Peyer's patch (tissue), 4 donors: ENCODE measurements at places on chromosomes 5 and 9. TPM values are rescaled to one million over a fixed set of nuclear protein-coding genes. Genes with fewer than 3 reads are reported as not detected.

The GRXCR2 gene
- total RNA-seq, result not detected

The RANBP17 gene
- 9.8 TPM for total RNA-seq

The LPAR1 gene
- 37.8 TPM for total RNA-seq

The SPINK9 gene
- total RNA-seq, result not detected

The NDOR1 gene
- 30.4 TPM for total RNA-seq

The ARL14EPL gene
- total RNA-seq, result not detected

DNA sequence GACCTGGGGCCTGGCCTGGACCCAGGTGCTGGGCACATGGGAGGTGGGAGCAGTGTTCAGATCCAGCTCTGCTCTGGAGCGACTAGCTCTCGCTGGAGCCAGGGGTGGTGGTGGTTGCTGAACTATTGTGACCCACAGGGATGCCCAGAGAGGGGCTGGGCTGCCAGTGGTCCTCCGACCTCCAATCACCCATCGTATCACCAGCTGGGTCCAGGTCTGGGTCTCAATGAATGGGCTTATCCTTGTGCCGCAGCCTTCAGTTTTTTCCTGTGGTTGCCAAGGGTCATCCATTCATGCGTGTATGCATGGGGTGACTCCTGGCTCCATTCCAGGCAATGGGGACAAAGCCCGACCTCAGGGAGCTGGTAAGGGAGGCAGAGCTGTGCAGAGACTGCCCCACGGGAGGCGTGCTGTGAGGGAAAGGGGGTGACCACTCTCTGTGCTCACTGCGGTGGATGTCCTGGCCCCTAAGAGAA is 68.6 kb upstream of the RNF130 start:
- no peak overlapping the region for H3K4me3 ChIP-seq
- no peaks in the 10 kb centered on the region for H3K36me3 ChIP-seq
- no peak for DNase-seq

- H3K27ac ChIP-seq, result no peak overlapping the region
- H3K36me3 ChIP-seq, result no peaks in the 10 kb centered on the region
- no peaks in the 10 kb centered on the region for H3K27me3 ChIP-seq
- DNase-seq, result no peak
- H3K4me1 ChIP-seq, result no peaks in the 10 kb centered on the region
These were observed 103.5 kb downstream of the SNX18 start for GRCh38 chr5:54621048-54621447.

- H3K27ac ChIP-seq, result no peak overlapping the region
- H3K27me3 ChIP-seq, result no peaks in the 10 kb centered on the region
These were observed 341.8 kb downstream of the MAN2A1 start for GRCh38 chr5:110031402-110032140.

DNA sequence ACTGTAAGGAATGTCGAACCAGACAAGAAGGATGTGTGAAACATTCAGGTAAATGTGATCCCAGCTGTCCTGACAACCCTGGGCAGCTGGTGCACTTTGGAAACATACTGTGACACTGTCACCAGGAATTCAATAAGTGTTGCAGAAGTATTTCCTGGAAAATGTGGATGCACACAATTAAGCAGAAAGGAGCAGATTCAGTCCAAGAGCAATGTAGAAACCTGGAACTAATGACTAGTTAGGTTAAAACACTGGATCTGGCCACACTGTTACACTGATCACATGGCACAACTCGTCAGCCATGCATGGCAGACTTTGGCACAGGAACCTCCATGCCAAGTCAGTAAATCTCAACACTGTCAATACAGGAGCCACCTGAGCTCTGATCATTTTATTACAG is 109.0 kb downstream of the FAM174A start:
- no peak for DNase-seq
- H3K27me3 ChIP-seq, result no peaks in the 10 kb centered on the region
- H3K27ac ChIP-seq, result no peak overlapping the region
- no peak overlapping the region for H3K4me3 ChIP-seq
- no peaks in the 10 kb centered on the region for H3K36me3 ChIP-seq
- H3K4me1 ChIP-seq, result no peaks in the 10 kb centered on the region

- no peak for DNase-seq
- H3K36me3 ChIP-seq, result no peaks in the 10 kb centered on the region
- no peaks in the 10 kb centered on the region for H3K4me1 ChIP-seq
These were observed 377.4 kb downstream of the PDE4D start for GRCh38 chr5:59516161-59516560.

- no peak overlapping the region for H3K27ac ChIP-seq
- no peak for DNase-seq
- H3K36me3 ChIP-seq, result no peaks in the 10 kb centered on the region
- H3K4me3 ChIP-seq, result no peak overlapping the region
These were observed 82.8 kb upstream of the RORB start for GRCh38 chr9:74414325-74414724.

DNA sequence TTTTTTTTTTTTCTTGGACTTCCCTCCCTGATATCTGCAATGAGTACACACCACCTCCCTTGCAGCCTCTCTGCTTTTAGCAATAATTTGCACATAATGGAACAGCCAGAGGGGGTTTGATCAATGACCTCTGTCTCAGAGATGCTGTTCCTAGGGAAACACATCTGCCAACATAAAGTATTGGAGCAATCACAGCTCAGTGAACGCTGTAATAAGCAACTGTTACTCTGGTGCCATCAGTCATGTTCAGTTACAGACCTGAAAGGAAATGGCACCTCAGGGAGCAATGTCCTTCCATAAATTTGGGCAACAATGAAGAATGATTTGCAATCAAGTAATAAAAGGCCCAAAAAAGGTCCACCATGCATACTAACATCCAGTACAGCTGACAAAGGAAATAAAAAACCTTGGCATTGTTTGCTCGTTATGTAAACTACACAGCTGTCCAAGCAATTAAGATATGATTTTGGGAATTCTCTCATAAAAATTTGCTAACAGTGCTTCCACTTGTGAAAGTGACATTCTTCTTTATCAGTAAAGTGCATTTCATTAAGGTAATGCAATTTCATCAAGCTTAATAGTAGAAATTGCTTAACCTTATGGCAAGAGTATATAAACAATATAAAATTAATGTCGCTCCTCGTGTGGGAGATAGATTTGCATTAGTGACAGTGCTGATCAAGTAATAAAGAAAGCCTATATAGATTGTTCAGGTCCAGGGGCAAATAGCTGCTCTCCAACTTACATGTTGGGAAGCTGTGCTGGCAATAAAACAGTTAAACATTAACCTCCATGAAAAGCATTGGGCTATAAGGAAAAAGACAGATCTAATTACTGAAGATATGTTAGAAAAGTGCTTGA is 167.8 kb downstream of the RASEF start:
- H3K27ac ChIP-seq, result no peak overlapping the region
- H3K27me3 ChIP-seq, result no peaks in the 10 kb centered on the region
- H3K36me3 ChIP-seq, result no peaks in the 10 kb centered on the region
- no peak for DNase-seq

DNA sequence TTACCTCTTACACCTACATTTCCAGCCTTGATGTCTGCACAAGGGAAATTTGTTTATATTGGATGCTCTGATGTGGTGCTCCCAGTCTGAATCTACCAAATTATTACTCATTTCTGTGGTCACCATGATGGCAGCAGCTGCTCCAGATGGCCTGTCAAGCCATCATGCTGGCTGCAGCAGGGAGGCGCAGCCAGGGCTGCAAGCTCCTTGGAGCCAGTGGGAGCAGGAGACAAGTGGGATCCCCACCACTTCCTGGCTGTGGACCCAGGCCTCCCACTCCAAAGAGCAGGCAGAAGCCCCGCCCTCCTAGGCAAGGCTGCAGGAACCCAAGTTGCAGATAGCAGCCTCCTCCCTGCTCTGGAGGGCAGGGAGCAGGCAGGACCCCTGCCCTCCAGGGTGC is 241.1 kb upstream of the ATP10B start:
- H3K4me1 ChIP-seq, result no peaks in the 10 kb centered on the region
- H3K36me3 ChIP-seq, result no peaks in the 10 kb centered on the region
- no peak overlapping the region for H3K27ac ChIP-seq
- DNase-seq, result no peak
- no peaks in the 10 kb centered on the region for H3K27me3 ChIP-seq

DNA sequence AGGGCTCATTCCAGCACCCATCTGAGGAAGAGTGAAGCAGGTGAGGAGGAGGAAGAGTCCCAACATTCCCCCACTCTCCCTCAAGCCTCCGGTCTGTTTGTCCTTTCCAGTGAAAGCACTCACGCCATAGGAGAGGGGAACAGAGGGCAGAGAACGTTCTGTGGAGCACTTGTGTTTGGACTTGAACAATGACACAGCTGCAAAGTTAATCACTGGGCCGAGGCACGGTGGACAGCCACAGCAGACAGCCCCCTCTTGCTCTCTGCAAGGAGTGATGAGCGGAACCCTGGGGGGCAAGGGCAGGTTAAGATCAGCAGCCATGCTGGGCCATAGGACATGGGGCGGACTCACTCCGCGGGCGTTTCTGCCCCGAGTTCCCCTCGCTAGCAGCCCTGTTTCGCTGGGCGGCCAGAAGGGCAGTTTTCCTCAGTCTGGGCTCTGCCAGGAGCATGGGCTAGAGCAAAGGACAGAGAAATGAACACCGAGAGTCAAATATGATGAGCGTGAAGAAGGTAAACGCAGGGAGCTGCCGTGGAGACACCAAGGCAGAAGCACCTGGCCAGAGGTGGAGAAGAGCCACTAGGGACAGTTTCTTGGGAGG is 185.7 kb downstream of the GAPVD1 start:
- no peak for DNase-seq
- H3K27me3 ChIP-seq, result no peaks in the 10 kb centered on the region
- H3K4me3 ChIP-seq, result no peak overlapping the region

DNA sequence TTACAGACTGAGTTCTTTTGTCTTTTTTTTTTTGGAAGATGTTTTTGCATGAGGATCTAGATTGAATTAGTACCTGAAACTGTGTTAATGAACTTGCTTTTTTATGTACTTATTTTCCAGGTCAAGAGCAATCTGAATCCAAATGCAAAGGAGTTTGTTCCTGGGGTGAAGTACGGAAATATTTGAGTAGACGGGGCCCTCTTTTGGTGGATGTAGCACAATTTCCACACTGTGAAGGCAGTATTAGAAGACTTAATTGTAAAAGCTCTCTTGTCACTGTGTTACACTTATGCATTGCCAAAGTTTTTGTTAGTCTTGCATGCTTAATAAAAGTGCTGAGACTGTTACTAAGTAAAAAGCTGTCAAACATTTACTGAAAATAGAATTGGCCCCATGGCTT is 14.5 kb downstream of the SLC23A1 start:
- no peaks in the 10 kb centered on the region for H3K27me3 ChIP-seq
- no peak for DNase-seq
- H3K4me3 ChIP-seq, result no peak overlapping the region
- H3K27ac ChIP-seq, result no peak overlapping the region
- peaks cover 2% of the 10 kb centered on the region for H3K36me3 ChIP-seq
- H3K4me1 ChIP-seq, result no peaks in the 10 kb centered on the region

DNA sequence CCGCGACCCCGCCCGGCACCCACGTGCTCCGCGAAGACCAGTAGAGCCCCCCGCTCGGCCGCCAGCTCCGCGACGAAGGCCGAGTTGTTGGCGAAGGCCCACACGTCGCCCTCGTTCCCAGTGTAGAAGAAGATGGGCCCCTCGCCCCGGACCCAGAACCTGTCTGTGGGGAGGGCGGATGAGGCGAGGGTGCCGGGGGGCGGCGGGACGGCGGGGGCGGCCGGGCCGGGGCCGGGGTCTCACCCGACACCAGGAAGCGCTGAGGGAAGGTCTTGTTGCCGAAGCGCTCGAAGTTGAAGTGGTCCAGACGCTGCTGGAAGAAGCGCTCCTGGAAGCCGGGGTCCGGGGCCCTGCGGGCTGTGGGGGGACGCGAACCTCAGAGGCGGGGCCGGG is 317 bp downstream of the DPP7 start:
- peaks cover 17% of the 10 kb centered on the region for H3K4me1 ChIP-seq
- peaks cover 6% of the 10 kb centered on the region for H3K27me3 ChIP-seq
- H3K36me3 ChIP-seq, result peaks cover 34% of the 10 kb centered on the region

GRCh38 chr9:93681269-93682154 is 105.1 kb downstream of the PHF2 start:
- H3K27ac ChIP-seq, result no peak overlapping the region
- no peaks in the 10 kb centered on the region for H3K27me3 ChIP-seq
- peak; percentile 43 for DNase-seq
- no peaks in the 10 kb centered on the region for H3K4me1 ChIP-seq
- H3K36me3 ChIP-seq, result no peaks in the 10 kb centered on the region

GRCh38 chr5:157528036-157528632 is 47.4 kb downstream of the ADAM19 start:
- H3K4me1 ChIP-seq, result no peaks in the 10 kb centered on the region
- H3K36me3 ChIP-seq, result no peaks in the 10 kb centered on the region

GRCh38 chr5:168059131-168059530 is 232.3 kb upstream of the WWC1 start:
- H3K4me3 ChIP-seq, result no peak overlapping the region
- H3K4me1 ChIP-seq, result no peaks in the 10 kb centered on the region
- H3K36me3 ChIP-seq, result no peaks in the 10 kb centered on the region
- no peaks in the 10 kb centered on the region for H3K27me3 ChIP-seq
- no peak overlapping the region for H3K27ac ChIP-seq

DNA sequence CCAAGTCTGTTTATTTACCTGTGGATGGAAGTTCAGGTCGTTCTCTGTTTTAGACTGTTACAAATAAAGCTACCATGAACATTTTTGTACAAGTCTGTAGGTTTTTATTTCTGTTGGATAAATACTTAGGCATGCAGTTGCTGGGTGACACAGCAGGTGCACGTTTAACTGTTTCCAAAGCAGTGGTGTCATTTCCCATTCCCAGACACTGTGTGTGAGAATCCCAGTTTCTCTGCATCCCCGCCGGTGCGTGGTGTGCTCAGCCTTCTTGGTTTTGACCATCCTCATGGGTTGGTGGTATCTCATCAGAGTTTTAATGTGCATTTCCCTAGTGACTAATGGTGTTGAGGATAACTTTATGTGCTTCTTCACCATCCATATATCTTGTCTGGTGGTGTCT is 27.2 kb downstream of the AHRR start:
- no peak for DNase-seq
- H3K36me3 ChIP-seq, result no peaks in the 10 kb centered on the region
- H3K27me3 ChIP-seq, result no peaks in the 10 kb centered on the region
- no peaks in the 10 kb centered on the region for H3K4me1 ChIP-seq
- no peak overlapping the region for H3K4me3 ChIP-seq
- H3K27ac ChIP-seq, result no peak overlapping the region

DNA sequence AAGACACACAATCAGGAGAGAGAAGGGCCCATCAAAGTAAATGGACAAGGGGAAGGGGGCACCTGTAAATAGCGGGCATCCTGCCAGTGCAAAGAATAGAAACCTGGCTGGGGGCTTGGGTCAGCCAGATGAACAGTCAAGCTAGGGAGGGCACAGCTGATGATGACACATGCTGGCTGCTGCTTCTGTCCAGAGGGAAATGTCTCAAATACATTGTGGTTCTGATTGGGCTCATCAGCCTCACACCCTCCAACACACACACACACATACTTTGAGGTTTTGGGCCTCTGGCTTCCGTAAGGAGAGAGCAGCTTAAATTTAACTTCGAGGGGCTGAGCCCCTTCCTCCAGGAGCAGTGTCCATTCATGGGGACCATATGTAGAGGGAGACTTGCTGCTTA is 27.6 kb upstream of the SPATA31E1 start:
- H3K27ac ChIP-seq, result no peak overlapping the region
- H3K4me1 ChIP-seq, result no peaks in the 10 kb centered on the region
- no peaks in the 10 kb centered on the region for H3K36me3 ChIP-seq
- no peak overlapping the region for H3K4me3 ChIP-seq
- DNase-seq, result no peak
